ENCODE measurements at places on chromosomes 5 and 9.

DNA sequence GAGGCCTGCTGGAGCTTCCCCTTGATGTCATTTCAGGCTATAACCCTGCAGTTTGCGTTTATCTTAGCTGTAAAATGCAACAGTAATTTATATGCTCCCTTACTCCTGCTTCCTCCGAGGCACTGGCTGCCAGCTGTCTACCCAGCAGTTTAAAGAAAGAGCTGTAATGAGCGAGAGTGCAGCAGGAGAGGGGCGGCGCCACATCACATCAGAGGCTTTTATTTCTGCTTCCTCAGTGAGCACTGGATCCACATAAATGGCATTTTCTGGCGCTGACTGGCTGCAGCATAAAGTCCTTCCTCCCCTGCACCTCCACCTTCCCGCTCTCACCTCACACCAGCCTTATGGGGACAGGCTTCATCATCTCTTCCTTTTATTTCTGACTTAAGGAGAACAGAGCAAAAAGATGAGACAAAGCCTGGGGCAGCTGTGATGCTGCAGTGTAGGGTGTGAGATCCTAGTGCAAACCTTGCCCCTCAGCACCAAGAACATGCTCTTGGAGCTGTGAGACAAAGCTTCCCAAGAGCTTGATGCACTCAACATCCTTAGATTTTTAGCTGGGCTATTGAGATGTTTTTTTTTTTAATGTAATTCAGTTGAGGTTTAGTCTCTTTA is 829.6 kb upstream of the ZNF608 start:
- peak; percentile 63 for DNase-seq

GRCh38 chr5:66814146-66814991 is 218.2 kb downstream of the MAST4 start:
- DNase-seq, result no peak

GRCh38 chr5:115948091-115948534 is 14.2 kb upstream of the LVRN start:
- no peak for DNase-seq

- no peak for DNase-seq
These were observed 17.1 kb upstream of the IL6ST start for GRCh38 chr5:56011835-56012234.

GRCh38 chr9:119853126-119853525 is 483.9 kb upstream of the BRINP1 start:
- DNase-seq, result no peak

GRCh38 chr5:96577909-96578308 is 84.3 kb upstream of the CAST start:
- DNase-seq, result no peak

DNA sequence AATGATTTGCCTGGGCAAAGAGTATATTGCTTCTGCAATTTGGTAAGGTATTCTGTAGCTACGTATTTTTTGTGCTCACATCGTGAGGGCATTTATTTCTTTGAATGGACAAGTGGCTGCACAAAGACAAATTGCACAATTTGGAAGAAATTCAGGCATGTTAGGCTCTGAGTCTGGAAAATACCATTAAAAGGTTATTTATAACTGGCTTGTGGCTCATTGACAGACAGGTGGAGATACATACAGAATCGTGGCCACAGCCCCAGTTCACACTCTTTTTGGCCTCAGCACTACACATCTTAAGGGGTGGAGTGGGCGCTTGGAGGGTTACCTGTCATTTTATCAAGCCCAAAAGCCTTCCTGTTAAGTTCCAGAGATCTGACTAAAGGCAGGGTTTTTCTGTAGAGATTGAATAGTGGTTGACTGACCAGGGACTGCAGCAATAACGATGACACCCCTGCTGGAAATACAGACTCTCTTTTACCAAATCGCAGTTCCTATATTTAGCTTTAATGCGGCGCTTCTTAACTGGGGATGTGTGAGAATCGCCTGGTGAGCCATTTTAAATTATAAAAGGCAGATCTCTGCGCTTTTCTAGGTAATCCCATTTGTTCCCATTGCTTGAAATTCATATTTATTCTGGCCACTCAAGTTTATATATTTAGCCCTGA is 14.7 kb downstream of the MAN2A1 start:
- DNase-seq, result no peak

DNA sequence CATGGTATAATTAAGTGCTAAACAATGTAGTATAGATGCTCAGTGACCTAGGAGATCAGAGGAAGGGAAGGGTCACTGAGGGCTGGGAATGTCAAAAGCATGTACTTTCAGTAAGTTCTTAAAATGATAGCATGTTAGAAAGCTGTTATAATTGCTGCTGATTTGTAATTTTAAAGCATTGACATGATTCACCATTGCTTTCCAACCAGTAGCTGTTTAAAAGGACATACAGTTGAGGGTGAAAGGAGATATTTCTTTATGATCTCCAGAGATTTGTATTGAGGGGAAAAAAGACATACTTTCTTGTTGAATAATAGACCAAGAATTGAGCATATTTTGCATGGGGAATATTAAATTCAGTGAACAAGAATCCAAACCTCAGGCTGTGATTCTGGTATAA is 1.2 kb upstream of the SLC1A3 start:
- no peak for DNase-seq

DNA sequence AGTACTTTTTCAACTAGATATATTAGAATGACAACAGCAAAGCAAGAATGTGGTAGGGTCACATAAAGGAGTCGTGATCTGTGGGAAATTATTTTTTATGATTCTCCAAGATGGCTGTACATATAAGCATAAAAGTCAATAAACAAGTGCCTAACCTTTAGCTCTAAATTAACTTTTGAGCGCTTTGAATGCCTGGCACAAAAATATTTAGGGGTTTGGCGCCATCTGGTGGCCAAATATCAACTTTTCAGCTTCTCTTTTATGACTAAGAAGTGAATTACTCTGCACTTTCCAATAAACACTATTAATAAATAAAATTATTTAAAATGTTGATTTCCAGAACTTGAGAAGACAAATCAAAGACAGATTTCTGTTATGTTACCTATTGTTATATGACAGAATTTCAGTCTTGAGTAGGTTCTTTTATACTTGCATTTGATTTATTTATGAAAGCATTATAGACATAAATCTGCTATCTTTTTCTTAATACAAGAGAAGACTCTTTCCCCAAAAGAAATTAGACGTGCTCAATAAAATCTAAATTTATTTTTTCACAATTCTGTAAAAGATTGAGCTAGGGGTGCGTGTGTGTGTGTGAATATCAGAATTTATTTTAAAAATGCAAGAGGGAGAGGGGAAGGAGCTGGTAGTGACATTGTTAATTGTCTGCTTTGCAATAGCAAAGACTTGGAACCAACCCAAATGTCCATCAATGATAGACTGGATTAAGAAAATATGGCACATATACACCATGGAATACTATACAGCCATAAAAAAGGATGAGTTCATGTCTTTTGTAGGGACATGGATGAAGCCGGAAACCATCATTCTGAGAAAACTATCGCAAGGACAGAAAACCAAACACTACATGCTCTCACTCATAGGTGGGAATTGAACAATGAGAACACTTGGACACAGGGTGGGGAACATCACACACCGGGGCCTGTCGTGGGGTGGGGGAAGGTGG is 36.7 kb upstream of the ARRDC3 start:
- peak; percentile 68 for DNase-seq

- DNase-seq, result no peak
These were observed 13.3 kb downstream of the PKD2L2 start for GRCh38 chr5:137902408-137903133.

DNA sequence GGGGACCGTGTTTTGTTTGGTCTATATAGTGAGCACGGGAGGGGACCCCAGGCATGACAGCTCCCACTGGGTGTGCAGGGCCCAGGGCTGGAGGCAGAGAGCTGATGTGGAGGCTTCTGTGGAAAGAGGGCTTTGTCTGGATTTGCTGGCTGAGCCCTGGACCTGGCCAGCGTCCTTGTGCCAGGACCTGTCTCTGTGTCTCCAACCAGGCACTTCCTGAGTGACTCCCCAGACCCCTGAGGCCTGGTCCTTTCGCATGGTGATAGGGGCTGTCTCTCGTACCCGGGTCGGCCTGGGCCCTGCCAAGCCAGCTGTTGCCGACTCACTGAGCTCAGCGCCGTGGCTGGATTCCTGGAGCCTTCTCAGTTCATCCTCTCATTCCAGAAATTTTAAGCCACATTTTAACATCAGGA is 77.6 kb downstream of the ADAMTS2 start:
- DNase-seq, result no peak

All from posterior cingulate gyrus (tissue), 11 donors.